ENCODE measurements at places on chromosomes 5 and 9.

- DNase-seq = no peak
Observed at GRCh38 chr9:71254592-71255277, 133.3 kb upstream of the TRPM3 start.

DNA sequence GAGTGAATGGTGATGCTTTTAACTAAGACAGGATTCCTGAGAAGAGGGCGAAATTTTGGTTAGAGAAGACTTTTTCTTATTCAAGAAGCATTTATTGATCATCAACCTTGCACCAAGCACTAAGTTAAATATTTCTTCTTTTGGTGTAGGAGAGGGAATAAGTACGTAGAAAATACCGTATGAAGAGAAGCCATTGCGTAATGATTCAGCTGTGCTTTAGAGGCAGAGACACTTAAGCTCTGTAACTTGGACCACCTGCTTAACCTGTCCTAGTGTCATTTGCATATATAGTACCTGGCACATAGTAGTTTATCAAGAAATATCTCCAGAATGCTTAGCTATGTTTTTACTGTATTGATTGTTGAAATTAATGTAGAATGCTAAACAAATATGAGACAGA, 430.9 kb upstream of the ZNF608 start:
- DNase-seq = no peak

DNA sequence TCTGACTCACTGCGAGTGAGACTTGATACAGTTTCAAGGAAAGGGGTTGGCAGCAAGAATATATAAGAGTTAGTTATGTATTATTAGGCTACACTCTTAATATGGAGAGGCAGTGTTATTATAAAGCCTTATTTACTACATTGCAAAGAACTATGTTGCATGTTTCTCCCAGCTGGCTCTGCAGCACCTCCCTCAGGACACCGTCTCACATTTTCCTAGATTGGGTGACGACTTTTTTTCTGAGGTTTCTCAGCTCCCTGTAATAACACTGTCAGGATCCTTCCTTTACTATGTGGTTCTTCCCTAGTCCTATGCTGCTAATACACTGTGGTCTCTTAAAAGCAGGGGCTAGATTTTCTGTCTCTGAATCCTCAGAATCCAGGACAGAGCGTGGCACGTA, 153.7 kb downstream of the INSYN2B start:
- no peak for DNase-seq

GRCh38 chr9:16726718-16727451, 143.6 kb downstream of the BNC2 start:
- no peak for DNase-seq

DNA sequence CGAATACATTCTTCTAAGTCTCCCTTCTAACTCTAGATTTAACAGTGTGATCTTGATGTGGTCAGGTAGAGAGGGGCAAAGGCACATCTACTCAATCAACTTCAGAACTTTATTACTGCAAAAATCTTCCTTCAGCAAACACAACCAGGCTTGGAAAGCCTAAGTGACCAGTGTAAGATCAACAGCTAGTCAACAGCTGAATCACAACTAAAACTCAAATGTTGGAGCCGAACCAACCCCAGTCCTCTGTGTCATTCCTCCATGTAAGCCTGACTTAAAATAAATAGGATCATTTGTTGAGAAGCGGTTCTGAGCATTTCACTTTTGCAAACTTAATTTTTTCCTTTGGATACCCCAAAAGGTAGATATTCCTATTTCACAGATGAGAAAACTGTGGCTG, 352.7 kb downstream of the EBF1 start:
- no peak for DNase-seq

DNA sequence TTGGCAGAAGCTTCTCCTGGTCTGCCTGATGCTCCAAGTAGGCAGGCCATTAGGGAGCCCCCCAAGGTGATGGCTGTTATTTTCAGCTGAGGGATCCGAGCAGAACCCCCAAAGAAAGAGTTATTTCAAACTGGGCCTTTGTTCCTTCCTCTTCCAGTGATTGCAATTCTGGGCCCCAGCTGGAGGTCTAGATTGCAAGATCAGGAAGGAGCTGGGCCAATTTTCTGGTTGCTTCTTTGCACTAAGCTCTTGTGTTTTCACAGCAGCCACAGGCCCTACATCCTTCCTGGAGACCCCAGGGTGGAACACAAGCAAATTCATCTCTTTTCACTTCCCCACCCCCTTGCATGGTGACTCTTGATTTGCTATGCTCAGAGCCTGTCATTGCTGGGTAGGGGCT, 215.0 kb downstream of the SEMA6A start:
- DNase-seq = no peak

DNA sequence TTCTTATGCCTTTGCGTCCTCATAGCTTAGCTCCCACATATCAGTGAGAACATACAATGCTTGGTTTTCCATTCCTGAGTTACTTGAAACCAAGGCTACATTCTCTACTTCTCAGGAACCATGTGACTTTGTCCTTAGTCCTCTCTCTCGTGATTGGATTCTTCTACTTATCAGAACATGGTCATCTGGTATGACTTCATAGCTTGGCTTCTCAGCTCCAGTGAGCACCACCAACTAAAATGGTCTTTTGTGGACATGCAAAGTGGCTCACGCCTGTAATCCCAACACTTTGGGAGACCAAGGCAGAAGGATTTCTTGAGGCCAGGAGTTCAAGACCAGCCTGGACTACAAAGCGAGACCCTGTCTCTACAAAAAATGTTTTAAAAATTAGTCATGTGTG, 81.2 kb upstream of the NIPBL start:
- DNase-seq = no peak
